ENCODE measurements at places on chromosomes 12 and 14.

- DNase-seq: peak; percentile 40
Measured at GRCh38 chr14:24368562-24369252, 723 bp downstream of the NFATC4 start.

GRCh38 chr14:105489542-105490266, 1.3 kb upstream of the TEDC1 start:
- DNase-seq: peak; percentile 91

GRCh38 chr14:39398382-39398781, 33.9 kb downstream of the FBXO33 start:
- DNase-seq: no peak

DNA sequence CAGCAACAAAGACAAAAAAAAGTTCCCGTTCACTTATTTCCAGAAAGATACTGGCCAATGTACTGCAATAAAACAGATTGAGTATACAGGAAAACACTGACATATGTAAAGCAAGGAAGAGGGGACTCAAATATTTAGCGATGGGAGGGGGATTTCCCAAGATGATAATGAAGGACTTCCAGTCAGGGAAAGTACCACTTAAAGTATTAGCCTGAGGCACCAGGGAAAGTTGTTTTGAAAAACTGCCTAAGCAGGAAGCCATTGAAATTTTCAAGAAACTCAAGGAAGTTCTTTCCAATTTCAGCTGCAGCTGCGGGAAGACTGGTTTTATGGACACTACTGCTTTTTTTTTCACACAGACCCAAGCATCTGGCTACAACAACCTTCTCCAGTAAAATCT, 1007.4 kb upstream of the NOVA1 start:
- no peak for DNase-seq

- DNase-seq: no peak
Measured at GRCh38 chr12:29306266-29306665, 74.7 kb downstream of the ERGIC2 start.

Data from CD4-positive, alpha-beta T cell treated with Interleukin-12 subunit alpha and Interleukin-12 subunit beta, for 1 hour (primary cell).